Progenitor cell of endocrine pancreas (in vitro differentiated cells): ENCODE measurements at places on chromosomes 7 and 10.

- no peak overlapping the region for H3K4me3 ChIP-seq
- H3K27ac ChIP-seq = no peak overlapping the region
- H3K27me3 ChIP-seq = no peaks in the 10 kb centered on the region
- no peaks in the 10 kb centered on the region for H3K4me1 ChIP-seq
- H3K36me3 ChIP-seq = peaks cover 2% of the 10 kb centered on the region
- DNase-seq = no peak
Measured at GRCh38 chr10:103703941-103704919, 151.1 kb downstream of the SH3PXD2A start.

GRCh38 chr7:143214789-143215679 lies 6.8 kb upstream of the TAS2R40 start:
- H3K4me3 ChIP-seq = no peak overlapping the region
- no peaks in the 10 kb centered on the region for H3K36me3 ChIP-seq
- peaks cover 7% of the 10 kb centered on the region for H3K4me1 ChIP-seq

- no peak for DNase-seq
- no peak overlapping the region for H3K4me3 ChIP-seq
- H3K27ac ChIP-seq = no peak overlapping the region
- peaks cover 21% of the 10 kb centered on the region for H3K27me3 ChIP-seq
- H3K36me3 ChIP-seq = no peaks in the 10 kb centered on the region
Measured at GRCh38 chr7:25857376-25858067, 294.5 kb upstream of the NFE2L3 start.

- H3K4me3 ChIP-seq = no peak overlapping the region
- peaks cover 3% of the 10 kb centered on the region for H3K4me1 ChIP-seq
- no peaks in the 10 kb centered on the region for H3K27me3 ChIP-seq
- H3K36me3 ChIP-seq = peaks cover 31% of the 10 kb centered on the region
- no peak overlapping the region for H3K27ac ChIP-seq
Measured at GRCh38 chr7:98202367-98203195, 8.7 kb upstream of the BHLHA15 start.

DNA sequence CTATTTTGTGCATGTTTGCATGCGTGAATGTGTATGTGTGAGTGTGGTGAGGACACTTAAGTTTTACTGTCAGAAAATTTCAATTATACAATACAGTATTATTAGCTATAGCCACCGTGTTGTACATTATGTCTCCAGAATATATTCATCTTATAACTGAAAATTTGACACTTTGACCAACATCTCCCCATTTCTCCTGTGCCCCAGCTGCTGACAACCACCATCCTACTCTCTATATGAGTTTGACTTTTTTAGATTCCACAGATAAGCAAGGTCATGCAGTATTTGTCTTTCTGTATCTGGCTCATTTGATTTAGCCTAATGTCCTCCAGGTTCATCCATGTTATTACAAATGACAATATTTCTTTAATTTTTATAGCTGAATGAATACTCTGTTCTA lies 195.0 kb downstream of the GPR37 start:
- no peak overlapping the region for H3K27ac ChIP-seq
- DNase-seq = no peak
- no peaks in the 10 kb centered on the region for H3K27me3 ChIP-seq
- no peaks in the 10 kb centered on the region for H3K36me3 ChIP-seq

- H3K27ac ChIP-seq = no peak overlapping the region
- no peak overlapping the region for H3K4me3 ChIP-seq
- no peak for DNase-seq
- peaks cover 3% of the 10 kb centered on the region for H3K27me3 ChIP-seq
Measured at GRCh38 chr10:48626986-48627731, 22.3 kb upstream of the ARHGAP22 start.

DNA sequence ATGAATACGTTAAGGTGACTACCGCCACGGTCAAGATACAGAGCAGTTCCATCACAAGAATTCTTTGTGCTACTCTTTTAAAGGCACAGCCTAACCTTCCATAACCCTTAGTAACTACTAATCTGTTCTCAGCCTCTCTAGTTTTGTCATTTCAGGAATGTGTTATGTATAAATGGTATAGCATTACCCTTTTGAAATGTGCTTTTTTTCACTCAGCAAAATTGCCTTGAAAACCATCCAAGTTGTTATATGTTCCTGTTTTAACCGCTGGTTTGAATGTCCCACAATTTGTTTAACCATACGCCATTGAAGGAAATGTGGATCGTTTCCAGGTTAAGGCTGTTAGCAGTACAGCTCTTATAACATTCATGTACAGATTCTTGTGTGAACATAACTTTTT lies 32.0 kb downstream of the WAC start:
- peaks cover 21% of the 10 kb centered on the region for H3K36me3 ChIP-seq
- H3K27ac ChIP-seq = no peak overlapping the region
- H3K4me3 ChIP-seq = no peak overlapping the region
- DNase-seq = no peak

- DNase-seq = no peak
- no peak overlapping the region for H3K4me3 ChIP-seq
- H3K27me3 ChIP-seq = no peaks in the 10 kb centered on the region
Measured at GRCh38 chr10:35912615-35913569, 270.8 kb upstream of the FZD8 start.

- H3K27me3 ChIP-seq = no peaks in the 10 kb centered on the region
- H3K4me1 ChIP-seq = peaks cover 13% of the 10 kb centered on the region
- H3K4me3 ChIP-seq = no peak overlapping the region
- DNase-seq = no peak
Measured at GRCh38 chr7:25361863-25362262, 133.6 kb upstream of the NPVF start.

DNA sequence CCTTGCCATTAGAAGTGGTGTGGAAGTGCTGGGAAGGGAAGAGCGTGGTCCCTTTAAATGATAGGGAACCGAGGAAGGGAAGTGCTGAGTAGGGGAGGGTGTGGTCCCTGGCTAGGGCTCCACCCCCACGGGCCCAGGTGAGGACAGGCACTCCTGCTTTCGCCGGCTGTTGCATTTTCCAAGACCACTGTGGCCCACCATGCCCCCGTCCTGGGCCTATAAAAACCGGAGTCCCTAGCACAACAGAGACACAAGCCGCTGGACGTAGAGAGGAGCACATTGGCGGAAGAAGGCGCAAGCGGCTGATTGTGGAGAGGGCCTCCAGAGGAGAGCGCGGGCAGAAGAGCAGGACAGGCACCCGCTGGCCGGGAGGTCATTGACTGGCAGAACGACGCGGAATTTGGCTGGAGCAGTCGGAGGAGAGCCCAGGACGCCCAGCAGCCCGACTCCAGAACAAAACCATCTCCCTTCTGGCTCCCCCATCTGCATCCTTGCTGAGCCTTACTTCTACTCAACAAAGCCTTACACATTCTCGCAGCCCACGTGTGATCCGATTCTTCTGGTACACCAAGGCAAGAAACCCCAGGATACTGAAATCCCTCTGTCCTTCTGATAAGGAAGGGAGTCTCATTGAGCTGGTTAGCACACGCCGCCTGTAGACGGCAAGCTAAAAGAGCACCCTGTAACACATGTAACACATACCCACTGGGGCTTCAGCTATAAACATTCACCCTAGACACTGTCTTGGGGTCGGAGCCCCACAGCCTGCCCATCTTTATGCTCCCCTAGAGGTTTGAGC lies 146.2 kb upstream of the LYZL1 start:
- DNase-seq = no peak
- H3K36me3 ChIP-seq = no peaks in the 10 kb centered on the region
- H3K4me1 ChIP-seq = peaks cover 29% of the 10 kb centered on the region
- peak overlapping the region; percentile 78 for H3K4me3 ChIP-seq

GRCh38 chr10:89392974-89393373 lies 551 bp downstream of the IFIT1 start:
- H3K27ac ChIP-seq = no peak overlapping the region
- no peaks in the 10 kb centered on the region for H3K27me3 ChIP-seq

DNA sequence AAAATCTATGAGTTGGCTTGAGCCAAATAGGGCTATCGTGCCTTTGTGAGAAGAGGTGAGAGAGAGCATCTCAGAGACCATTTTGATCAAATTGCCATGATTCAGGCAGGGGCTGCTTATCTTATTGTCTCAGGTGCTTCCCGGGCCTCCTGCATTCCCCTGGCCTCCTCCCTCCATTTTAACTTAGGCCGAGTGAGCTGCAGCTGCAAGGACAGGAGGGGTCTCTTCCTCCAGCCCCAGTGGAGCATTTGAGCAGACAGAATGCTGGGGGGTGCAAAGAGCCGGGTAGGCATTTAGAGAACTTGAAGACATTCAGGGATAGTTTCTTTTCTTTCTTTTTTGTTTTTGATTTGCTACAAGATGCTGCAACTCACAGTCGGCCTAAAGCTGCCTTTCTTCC lies 59.0 kb downstream of the BUB3 start:
- H3K36me3 ChIP-seq = peaks cover 4% of the 10 kb centered on the region
- H3K27me3 ChIP-seq = no peaks in the 10 kb centered on the region
- no peak overlapping the region for H3K27ac ChIP-seq
- no peak overlapping the region for H3K4me3 ChIP-seq
- DNase-seq = no peak

DNA sequence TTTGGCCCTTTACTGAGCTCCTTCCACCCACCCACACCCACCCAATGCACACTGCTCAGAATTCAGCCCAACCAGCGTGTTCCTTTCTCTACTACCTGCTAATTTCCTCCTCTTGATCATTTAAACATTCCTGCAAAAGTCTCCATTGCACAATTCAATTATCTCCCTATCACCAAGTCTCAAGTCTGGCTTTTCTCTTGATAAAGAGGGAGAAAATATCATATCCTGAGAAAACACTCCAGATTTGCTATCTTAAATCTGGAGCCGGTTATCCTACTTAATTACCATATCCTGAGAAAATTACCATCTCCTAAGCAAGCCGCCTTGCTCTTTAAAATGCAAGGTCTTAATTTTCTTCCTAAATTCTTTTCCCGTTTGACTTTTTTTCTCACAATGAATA lies 505.5 kb downstream of the XPNPEP1 start:
- no peak overlapping the region for H3K4me3 ChIP-seq
- no peak overlapping the region for H3K27ac ChIP-seq
- H3K4me1 ChIP-seq = no peaks in the 10 kb centered on the region
- no peaks in the 10 kb centered on the region for H3K27me3 ChIP-seq

- no peak overlapping the region for H3K4me3 ChIP-seq
- H3K36me3 ChIP-seq = no peaks in the 10 kb centered on the region
- peaks cover 8% of the 10 kb centered on the region for H3K27me3 ChIP-seq
- no peaks in the 10 kb centered on the region for H3K4me1 ChIP-seq
- H3K27ac ChIP-seq = no peak overlapping the region
Measured at GRCh38 chr10:116636385-116636784, 15.6 kb downstream of the PNLIPRP2 start.

- no peak for DNase-seq
- peaks cover 14% of the 10 kb centered on the region for H3K36me3 ChIP-seq
- H3K4me3 ChIP-seq = no peak overlapping the region
- H3K4me1 ChIP-seq = peaks cover 16% of the 10 kb centered on the region
- H3K27ac ChIP-seq = no peak overlapping the region
- H3K27me3 ChIP-seq = no peaks in the 10 kb centered on the region
Measured at GRCh38 chr10:95176101-95176500, 17.9 kb upstream of the ACSM6 start.

GRCh38 chr7:132576721-132577085 lies 433 bp upstream of the PLXNA4 start:
- no peak overlapping the region for H3K27ac ChIP-seq
- no peak for DNase-seq
- peaks cover 7% of the 10 kb centered on the region for H3K4me1 ChIP-seq
- H3K4me3 ChIP-seq = peak overlapping the region; percentile 67
- H3K27me3 ChIP-seq = peaks cover 72% of the 10 kb centered on the region
- H3K36me3 ChIP-seq = no peaks in the 10 kb centered on the region

DNA sequence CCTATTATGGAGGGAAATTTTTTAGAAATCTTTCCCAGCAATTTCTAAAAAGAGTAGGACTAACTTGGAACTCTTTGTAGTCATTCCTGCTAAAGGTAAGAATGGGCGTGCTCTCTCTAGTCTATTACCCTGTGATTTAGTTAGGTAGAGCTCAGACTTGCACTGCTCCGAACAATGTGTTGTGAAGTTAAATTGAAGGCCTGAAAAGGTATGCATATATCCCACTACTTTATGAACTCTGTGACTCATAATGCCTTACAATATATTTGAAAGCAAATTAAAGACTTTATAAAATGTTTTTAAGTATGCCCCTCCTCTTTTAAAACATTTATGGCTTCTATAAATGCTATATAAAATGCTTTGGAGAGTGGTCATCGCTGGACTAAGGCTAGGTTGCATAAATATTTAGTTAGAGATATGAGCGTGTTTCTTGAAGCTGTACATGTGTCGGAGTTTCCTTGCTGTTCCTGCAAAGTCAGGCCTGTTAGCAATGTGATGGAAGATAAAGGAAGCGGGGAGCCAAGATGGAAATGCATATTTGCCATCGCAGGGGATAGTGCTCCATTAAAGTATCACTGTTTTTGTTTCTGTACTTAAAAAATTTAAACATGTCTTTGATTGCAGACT lies 761.4 kb downstream of the LRMDA start:
- DNase-seq = no peak
- no peak overlapping the region for H3K27ac ChIP-seq
- H3K27me3 ChIP-seq = peaks cover 2% of the 10 kb centered on the region
- no peak overlapping the region for H3K4me3 ChIP-seq
- no peaks in the 10 kb centered on the region for H3K36me3 ChIP-seq

GRCh38 chr7:132004529-132004928 lies 448.1 kb upstream of the PODXL start:
- H3K27ac ChIP-seq = no peak overlapping the region
- no peaks in the 10 kb centered on the region for H3K27me3 ChIP-seq
- peaks cover 12% of the 10 kb centered on the region for H3K4me1 ChIP-seq
- no peak for DNase-seq

- no peak for DNase-seq
- H3K4me1 ChIP-seq = peaks cover 13% of the 10 kb centered on the region
- H3K36me3 ChIP-seq = no peaks in the 10 kb centered on the region
- no peak overlapping the region for H3K27ac ChIP-seq
- no peak overlapping the region for H3K4me3 ChIP-seq
- no peaks in the 10 kb centered on the region for H3K27me3 ChIP-seq
Measured at GRCh38 chr7:111232249-111233084, 141.5 kb downstream of the LRRN3 start.

DNA sequence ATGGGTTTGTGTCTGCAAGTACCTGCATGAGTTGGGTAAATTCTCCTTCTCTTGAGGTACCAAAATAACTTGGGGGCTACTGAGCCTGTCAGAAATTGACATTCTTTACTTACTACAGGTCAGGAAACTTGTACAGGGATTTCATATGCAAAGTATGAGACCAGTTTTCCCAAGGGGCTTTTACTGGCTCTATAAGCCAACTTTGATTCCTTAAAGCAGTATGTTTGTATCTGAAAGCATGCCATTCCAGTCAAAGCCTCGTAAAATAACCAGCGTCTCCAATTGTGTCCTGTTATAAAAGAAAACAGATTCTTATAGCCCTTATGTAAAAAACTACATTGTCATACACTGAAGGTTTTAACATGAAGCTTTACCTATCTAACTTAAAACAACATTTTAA lies 90.2 kb downstream of the ZNF467 start:
- H3K27ac ChIP-seq = no peak overlapping the region
- H3K4me1 ChIP-seq = peaks cover 3% of the 10 kb centered on the region
- DNase-seq = no peak
- peaks cover 3% of the 10 kb centered on the region for H3K27me3 ChIP-seq
- H3K4me3 ChIP-seq = no peak overlapping the region

GRCh38 chr10:7610026-7610425 lies 56.7 kb downstream of the ITIH5 start:
- peaks cover 13% of the 10 kb centered on the region for H3K4me1 ChIP-seq
- H3K4me3 ChIP-seq = no peak overlapping the region
- no peak for DNase-seq
- peaks cover 1% of the 10 kb centered on the region for H3K36me3 ChIP-seq

- no peaks in the 10 kb centered on the region for H3K36me3 ChIP-seq
- H3K4me1 ChIP-seq = peaks cover 3% of the 10 kb centered on the region
- DNase-seq = no peak
- no peak overlapping the region for H3K4me3 ChIP-seq
- no peak overlapping the region for H3K27ac ChIP-seq
Measured at GRCh38 chr7:35379481-35379880, 125.6 kb upstream of the TBX20 start.

- H3K4me3 ChIP-seq = peak overlapping the region; percentile 37
- peaks cover 5% of the 10 kb centered on the region for H3K36me3 ChIP-seq
- no peak overlapping the region for H3K27ac ChIP-seq
- H3K4me1 ChIP-seq = peaks cover 4% of the 10 kb centered on the region
- peaks cover 72% of the 10 kb centered on the region for H3K27me3 ChIP-seq
Measured at GRCh38 chr7:72336382-72336631, 75.8 kb downstream of the CALN1 start.
